AML-193 (cell line): ENCODE measurements at places on chromosomes 11 and 22.

GRCh38 chr11:64650923-64651523, 60.0 kb downstream of the SLC22A12 start:
- DNase-seq = peak; percentile 27

DNA sequence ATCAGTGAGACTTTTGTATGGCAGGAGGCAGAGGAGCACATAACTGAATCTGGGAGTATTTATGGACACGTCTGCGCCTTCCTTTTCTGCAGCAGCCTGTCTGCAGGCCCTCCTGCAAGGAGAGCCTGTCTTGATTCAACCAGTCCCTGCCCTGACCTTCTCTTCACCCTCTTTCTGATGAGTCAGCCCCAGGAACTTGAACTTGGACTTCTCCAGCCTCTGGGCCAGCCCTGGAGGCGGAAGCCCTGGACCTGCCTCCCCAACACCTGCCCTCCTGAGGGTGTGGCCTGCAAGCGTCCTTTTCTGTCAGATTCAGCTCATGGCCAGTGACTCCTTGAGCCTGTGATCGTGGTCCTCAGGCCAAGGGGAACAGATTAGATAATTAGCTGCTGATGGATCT, 20.0 kb downstream of the DAGLA start:
- DNase-seq = no peak

GRCh38 chr11:35584321-35584720, 33.9 kb upstream of the FJX1 start:
- no peak for DNase-seq

DNA sequence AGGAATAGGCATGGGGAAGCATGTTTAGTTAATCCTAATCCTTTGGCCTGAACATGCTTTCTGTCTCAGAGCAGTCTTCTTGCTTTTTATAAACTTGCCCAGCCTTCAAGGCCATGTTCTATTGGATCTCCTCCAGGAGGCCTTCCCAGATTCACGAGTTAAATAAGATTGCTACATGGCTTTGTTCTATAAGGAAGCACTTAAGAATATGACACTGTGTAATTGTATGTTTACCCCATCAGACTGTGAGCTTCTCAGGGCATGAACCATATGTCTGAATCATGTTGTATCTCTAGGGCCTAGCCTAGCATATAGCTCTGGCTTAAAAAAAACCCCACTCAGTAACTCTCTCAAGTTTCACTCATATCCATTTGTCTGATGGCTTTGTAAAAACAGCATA, 26.4 kb upstream of the UCP3 start:
- DNase-seq = no peak

DNA sequence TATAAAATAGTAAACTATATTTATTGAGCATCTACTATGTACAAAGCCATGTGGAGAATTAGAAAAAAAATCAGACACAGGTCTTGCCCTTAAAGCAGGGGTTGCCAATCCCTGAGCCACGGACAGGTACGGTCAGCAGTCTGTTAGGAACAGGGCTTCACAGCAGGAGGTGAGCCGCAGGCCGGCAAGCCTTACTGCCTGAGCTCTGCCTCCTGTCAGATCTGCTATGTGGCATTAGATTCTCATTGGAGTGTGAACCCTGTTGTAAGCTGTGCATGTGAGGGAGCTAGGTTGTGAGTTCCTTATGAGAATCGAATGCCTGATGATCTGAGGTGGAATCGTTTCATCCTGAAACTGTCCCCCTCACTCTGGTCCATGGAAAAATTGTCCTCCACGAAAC, 2.1 kb upstream of the RAG2 start:
- no peak for DNase-seq

DNA sequence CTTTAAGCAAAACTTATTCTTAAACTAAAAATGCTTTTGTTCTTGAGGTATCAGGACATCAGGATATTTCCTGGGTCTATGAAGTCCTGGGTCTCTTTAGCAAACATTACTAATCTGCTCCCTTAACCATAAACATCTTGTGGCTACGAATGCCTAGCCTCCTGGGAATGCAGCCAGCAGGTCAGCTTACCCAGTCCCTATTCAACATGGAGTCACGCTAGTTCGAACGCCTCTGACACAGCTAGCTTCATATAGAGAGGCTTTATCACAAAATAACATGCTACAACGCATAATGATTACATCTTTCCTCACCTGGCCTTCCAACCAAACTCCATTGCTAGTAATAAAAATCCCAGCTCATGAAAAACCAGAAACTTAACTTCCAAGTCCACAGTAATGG, 17.5 kb upstream of the FIBIN start:
- no peak for DNase-seq

GRCh38 chr11:135033540-135033939, 621.5 kb upstream of the B3GAT1 start:
- DNase-seq = no peak

DNA sequence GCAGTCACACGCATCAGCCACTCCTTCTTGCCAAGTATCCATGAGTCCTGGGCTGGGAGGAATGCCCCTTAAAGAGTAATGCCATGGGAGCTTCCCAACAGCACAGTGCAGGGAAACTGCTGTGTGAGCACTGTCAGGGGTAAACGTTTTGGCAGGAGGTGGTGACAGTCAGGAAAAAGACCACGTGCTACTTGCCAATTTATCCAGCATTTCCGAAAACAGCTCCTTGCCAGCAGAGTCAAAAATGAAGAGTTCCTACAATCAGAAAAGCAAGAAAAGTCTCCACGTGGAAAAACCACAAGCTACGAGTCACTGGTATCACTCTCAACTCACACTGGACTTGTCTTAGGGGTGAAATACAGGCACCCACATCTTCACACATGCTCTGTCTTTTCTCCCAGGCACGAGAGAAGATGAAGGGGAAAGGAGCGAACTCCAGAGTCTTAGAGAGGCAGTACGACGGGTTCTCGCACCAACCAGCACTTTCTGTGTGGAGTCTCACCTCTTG, 9.9 kb downstream of the IFT27 start:
- no peak for DNase-seq

DNA sequence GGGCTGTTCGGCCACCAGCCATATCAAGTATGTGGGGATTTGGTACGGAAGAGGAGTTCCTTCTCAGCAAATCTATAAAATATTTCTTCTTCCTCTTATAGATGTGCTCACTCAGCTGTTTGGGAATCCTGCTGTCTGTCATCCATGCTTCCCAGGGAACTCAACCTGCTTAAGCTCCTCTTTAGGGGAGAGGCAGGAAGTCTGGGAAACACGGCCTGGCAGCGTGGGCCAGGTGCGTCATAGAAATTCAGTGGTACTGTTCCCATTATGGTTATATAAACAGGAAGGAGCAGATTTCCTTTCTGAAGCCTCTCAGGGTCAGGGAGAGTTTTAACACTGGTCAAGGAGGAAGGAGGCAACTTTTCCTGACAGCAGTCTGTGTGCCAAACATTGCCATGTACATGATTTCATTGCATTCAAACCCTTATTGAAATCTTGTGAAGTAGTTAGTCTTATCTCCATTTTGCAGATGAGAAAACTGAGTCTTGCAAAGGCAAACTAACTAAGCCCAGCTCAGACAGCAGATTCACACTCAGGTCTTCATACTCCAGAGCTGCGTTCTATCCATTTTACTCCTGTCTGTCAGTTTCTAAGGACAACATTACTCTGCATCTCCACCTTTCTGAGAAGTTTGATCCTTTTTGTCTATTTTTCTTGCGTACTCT, 35.4 kb upstream of the AMOTL1 start:
- DNase-seq = no peak

DNA sequence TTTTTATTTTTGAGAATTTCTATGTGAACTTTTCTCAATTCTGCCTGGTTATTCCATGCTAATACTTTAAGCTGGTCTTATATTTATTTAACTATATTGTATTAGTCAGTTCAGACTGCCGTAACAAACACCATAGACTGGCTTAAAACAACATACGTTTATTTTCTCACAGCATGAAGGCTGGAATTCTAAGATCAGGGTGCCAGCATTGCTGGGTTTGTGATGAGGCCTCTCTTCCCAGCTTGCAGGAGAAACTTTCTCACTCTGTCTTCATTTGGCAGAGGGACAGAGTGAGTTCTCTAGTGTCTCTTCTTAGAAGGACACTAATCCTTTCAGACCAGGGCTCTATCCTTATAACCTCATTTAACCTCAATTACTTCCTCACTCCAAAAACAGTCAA, 16.2 kb upstream of the TEAD1 start:
- DNase-seq = no peak

DNA sequence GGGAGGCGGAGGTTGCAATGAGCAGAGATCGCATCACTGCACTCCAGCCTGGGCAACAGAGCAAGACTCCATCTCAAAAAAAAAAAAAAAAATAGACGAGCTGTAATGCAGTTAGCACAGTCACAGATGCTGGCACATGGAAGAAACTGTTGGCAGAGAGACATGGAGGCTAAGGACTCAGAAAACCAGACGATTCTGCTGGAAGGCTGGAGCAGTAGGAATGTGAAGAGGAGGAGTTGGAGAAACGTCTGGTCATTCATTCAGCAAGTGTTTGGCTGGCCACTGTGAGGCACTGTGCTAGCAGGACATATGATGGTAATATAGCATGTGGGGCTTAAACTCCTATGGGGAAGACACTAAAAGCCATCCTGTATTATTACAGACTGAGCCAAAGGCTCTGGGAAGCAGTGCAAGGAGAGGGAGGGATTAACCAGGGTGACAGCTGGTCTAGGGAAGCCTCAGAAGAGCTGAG, 5.0 kb downstream of the UQCR10 start:
- DNase-seq = peak; percentile 46

DNA sequence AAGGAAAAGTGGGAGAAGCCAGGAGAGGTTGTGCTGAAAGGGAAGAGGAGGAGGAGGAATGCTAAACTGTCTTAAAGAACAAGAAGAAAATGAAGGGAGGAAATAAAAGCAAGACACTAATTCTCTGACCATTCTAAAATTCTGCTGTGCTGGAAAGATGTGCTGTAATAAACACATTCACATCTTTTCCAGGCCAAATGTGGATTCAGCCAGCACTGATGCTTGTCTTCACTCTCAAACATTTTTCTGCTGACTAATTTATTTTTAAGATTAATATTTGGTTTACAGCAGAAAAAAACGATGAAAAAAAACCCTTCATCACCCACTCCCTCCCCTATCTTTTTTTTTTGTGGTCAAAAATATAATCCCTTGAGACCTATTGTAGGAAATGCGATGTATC, 223.6 kb downstream of the SWAP70 start:
- DNase-seq = no peak
